Stimulated activated CD4-positive, alpha-beta T cell treated with anti-CD3 and anti-CD28 coated beads, TNF-alpha, amount 100 ng/mL, for 48 hours (primary cell): ENCODE measurements at places on chromosomes 2 and 18.

- no peak for DNase-seq
Observed at GRCh38 chr2:71706836-71707235, 253.5 kb downstream of the DYSF start.

DNA sequence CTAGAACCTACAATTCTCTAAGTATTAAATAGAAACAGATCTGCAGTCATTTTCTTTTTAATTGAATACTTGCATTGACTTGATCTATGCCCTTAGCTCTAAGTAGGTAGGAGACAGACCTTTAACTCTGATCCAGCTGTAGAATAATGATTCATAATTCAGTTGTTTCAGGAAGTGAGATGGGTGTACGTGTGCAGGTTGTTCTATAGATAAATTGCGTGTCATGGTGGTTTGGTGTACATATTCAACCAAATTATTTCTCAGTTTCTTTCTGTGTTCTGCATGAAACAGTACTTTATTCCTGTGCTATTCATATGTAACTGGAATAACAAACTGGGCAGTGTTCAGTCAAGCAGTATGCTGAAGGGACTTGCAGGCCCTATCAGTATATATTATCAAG is 34.3 kb upstream of the CD226 start:
- no peak for DNase-seq

DNA sequence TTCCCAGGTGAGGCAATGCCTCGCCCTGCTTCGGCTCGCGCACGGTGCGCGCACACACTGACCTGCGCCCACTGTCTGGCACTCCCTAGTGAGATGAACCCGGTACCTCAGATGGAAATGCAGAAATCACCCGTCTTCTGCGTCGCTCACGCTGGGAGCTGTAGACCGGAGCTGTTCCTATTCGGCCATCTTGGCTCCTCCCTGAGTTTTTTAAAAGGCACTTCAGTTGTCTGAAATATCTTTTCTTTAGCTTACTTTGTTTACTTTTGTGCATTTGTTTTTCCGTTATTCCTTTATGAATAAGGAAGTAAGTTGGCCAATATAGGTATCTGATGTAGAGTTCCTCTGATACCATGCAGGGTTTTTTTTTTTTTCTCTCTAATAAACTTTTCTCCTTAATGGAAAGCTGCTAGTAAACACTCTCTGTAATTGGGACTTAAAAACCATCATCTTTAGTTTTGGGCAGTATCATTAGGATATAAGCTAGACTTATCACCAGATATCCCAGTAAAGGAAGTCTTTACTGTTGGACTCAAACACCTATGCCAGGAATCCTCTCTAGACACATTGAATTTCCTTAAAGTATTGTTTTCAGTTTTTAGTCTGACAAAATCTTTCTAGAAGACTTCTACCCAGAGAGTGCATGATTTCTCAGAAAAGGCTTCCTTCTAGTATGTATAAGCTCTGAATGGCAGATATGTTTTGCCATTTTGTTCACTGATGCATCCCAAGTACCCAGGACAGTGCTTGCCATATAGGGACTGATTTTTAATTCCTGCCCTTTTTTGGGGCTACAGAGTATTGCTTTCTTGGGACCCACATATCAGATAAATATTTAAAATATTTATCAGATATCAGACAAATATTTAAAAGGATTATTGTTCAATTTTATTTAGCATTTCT is 35.8 kb upstream of the DYSF start:
- DNase-seq: no peak

DNA sequence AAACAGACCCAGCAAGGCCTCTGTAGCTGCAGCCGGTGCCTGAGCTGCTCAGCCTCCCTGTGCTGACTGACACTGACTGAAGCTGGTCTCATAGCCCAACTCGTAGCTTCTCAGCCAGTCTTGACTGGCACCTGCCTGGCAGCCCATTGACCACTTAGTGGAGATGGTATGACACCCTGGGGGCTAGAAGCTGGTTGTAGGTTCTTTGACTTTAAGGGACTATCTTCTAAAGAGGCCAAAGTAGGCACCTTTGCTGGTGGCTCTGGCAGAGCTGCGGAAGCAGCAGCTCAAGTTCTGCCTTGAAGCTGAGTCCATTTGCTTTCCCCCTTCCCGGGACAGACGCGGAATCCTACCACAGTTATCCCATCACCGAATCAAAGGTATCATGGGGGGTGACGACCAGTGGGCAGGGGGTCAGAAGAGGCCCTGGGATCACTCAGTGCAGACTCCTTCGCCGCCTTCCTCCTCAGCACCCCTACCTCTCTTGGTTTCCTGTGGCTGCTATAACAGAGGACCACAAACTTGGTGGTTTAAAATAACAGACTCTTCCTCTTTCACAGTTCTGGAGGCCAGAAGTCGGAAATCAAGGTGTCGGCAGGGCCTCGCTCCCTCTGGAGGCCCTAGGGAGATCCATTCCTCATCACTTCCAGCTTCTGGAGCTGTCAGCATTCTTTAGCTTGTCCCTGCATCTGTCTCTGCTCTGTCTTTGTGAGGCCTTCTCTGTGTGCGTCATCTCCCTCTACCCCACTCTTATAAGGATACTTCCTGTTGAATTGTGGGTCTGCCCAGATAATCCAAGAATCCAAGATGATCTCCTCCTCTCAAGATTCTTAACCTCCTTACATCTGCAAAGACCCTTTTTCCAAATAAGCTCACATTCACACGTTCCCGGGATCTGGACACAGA is 13.7 kb upstream of the FOSL2 start:
- DNase-seq: no peak

DNA sequence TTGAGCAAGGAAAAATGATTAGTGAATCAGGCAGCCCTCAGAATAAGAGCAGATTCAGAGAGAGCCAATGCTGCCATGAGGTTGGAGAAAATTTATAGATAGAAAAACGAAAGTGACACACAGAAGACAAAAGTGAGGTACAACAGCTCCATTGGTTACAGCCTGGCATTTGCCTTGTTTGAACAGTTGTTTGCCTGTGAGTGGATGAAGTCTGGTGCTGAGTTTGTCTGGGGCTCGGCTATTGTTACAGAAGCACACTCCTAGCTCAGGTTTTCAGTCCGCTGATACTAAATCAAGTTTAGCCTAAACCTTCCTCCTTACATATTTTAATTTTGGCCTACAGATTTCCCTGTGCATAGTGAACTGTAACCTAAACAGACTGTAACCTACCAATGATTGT is 387.8 kb upstream of the RAB12 start:
- DNase-seq: no peak
